NCI-H2171 treated with DMSO at 0.1 percent for 48 hours (cell line): ENCODE measurements at places on chromosomes 3 and 15.

DNA sequence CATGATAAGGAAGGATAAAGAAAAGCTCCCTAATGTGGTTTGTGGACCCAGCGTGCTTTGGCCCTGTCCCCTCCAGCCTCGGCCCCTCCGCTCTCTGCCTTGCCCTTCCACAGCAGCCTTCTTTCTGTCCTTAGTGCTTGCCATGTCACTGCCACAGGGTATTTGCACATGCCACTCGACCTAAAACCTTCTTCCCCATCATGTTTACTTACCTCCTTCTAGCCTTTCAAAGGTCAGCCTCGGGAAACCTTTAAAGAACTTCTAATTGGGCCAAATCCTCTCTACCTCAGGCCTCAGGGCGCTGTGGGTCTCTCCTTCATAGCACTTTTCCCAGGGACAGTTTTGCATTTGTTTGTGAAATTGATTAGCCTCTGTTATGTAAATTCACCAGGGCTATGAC, 73.0 kb downstream of the SCN11A start:
- no peak for DNase-seq

GRCh38 chr3:104367000-104367399, 999.7 kb upstream of the ALCAM start:
- DNase-seq = no peak

DNA sequence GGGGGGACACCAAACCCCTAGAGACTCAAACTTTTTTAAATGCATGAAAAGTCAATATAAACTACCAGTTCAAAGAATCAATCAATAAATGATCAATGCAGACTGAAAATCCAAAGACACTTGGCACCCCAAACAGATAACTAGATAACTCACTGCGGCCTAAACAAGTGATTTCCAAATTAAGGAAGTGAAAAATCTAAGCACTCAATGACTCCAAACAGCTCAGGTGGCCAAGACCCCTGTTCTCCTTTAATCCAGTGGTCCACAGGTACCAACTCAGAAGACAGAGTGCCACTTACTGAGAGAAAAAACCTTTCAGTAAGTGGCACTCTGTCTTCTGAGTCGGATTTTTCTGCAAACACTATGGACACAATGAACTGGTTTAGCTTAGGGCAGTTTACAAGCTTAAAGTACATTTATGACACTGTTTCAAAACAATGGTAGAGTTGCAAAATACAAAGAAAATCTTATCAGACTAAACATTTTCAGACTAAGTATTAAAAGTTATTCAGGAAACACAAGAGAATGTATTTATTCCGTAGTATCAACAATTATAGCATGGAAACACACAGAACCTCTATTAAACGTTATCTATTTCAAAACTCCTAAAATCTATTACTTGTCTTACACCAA, 4.7 kb downstream of the DLG1 start:
- no peak for DNase-seq

DNA sequence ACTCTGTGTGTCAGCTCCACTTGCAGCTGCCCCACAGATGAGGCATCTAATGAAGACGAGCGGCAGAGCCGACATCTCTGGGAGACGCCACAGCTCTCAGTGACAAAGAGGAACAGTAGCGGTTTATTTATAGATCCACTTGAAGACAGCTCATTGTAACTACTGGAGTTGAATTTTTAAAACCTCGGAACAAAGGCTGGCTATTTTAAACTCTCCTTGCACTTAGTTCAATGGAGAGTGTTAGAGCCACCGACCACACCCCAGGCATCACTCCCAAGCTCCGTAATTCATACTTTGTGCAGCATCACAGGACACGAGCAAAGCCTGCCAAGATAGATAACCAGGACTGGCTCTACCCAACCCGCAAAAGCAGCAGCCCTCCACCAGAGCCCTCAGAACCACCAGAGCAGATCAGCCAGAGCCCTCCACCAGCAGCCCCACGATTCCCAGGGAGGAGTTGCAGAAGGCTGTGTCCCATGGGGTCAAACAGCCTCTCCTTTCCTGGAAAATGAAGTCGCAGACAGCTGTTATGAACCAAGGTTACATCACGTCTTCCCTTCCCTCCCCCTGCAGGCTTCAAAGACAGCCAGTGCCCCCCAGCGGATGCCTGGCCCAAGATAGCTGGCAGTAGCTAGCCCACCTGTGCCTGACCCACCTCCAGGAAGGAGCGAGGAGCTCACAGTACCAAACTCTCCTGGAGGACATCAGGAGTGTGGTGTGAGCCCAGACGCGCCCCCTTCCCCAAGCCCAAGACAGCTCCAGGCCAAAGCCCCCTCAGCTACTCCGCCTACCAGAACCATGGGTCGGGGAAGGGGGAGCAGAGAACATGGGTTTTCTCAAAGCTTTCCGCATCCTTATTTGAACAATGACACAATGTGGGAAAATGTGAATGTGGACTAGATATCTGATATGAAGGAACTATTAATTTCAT, 45.7 kb downstream of the POC1A start:
- no peak for DNase-seq

GRCh38 chr15:28903555-28903954, 17.8 kb downstream of the APBA2 start:
- no peak for DNase-seq

DNA sequence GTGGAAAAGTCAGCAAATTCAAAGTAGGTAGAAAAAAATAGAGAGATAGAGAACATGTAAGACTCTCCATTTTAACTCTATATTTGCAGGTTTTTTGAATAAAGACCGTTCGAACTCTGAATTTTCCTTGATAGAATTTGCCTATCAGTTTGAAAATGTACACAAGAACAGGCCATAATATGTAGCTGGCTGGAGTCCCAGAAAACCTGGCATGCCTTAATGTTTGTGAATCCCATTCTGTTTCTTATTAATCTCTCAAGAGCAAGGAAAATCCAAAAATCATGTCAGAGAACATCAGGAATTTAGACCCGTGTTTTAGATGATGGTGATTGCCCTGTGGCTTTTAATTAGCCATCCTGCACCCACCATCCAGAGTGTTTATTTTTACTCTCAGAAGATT, 7.2 kb upstream of the CFAP161 start:
- DNase-seq = no peak

DNA sequence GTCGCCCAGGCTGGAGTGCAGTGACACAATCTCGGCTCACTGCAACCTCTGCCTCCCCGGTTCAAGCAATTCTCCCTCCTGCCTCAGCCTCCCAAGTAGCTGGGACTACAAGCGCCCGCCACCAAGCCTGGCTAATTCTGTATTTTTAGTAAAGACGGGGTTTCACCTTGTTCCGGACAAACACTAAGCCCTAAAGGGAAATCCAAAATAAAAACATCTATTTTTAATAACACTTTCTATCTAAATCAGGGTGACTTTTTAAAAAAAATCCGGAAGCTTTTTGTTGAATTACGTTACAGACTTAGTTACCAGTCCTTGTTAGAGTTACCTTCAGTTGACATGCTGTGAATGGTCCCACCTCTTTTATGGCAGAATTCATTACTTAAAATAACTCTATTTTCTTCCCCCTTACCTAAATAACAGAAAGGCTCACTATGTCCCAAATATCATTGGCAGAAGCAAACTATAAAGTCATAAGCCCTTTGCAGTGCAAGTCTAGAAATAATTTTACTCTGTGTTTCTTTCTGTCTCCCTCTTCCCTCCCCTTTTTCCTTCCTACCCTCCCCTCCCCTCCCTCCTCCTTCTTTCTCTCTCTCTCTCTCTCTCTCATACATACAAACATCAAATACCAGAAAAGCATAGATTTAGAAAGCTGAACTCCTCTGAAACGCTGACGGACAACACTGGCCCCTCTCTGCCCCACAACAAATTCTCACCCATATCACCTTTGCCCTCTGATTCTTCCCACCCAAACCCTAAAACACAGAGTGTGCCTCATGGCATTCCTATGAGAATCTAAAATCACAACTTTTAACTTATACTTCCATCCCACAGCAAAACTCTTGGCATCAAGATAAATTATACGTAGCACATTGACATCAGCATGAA, 18.3 kb downstream of the THBS1 start:
- no peak for DNase-seq

DNA sequence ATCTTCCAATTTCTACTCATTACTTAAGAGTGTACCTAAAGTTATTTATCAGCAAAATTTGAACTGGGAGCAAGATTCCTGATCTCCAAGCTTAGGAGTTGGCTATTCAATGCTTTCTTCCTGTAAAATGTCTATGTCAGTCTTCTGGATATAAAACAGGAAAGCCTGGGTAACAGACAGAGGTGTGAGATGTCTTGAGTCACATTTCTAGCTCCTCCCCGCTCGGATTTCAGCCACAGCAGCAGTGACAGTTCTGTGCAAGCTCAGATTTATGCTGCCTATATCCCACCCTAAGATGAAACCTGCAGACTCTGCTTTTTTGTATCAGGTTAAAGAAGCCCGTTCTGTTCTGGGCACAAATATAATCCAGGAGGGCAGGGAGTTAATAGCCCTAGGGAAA, 2.1 kb upstream of the ARMC8 start:
- no peak for DNase-seq

DNA sequence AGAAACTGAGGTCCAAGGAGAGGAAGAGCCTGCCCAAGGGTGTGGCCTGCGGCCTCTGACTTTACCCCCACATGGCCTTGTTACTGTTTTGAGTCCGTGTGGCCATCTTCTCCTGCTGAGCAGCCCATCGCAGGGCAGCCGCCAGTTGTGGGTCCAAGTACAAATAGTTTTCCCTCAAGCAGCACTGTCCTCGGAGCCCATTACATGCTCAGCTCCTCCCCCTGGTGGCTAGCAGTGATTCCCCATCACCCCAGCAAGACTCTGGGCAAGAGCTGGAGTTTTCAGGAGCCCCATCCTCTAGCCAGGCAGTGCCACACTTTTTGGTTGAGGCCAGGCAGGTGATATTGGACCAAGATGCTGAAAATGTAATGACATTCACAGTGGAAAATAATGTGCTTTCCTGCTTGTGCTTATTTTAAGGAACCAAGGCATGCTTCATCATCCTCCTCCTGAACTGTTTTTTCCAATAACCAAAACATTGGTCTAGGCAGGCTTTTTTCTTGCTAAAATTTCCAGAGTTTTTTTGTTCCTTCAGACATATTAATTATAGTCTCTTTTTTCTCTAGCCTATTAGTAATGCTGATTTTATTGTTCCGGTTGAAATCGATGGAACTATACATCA, 23.2 kb upstream of the VILL start:
- DNase-seq = peak; percentile 4

DNA sequence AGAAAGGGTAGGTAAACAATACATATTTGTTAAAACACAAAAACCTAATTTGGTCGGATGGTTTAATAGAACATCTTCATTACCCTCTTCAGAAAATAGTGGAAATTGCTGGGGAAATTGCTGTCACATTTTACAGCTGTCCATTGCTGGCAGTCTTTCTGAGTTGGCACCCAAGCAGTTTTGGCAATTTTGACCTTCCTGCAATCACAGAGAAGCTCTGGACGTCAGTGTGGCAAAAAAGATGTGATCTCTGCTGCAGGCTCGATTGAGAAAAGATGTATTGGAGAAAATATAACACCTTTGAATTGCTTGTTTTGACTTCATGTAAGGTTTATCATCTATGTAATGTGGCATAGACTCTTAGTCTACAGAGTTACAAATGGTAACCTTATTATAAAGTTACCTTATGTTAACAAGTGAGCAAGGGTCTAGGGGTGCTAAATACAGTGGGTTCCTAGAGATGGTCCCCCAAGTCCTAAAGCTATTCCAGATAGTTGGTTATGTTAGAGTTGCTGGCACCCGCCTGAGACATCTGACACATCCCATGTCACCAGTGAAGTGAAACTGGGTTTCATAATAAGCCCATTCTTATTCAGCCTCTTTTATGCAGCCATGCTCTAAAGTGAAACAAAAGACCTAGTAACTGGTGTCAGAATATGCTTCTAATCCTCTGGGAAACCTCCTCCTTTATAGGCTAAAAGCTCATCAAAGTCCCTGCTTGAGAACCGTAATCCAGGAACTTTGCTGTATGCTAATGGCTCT, 14.0 kb downstream of the UBE2E1 start:
- DNase-seq = no peak

DNA sequence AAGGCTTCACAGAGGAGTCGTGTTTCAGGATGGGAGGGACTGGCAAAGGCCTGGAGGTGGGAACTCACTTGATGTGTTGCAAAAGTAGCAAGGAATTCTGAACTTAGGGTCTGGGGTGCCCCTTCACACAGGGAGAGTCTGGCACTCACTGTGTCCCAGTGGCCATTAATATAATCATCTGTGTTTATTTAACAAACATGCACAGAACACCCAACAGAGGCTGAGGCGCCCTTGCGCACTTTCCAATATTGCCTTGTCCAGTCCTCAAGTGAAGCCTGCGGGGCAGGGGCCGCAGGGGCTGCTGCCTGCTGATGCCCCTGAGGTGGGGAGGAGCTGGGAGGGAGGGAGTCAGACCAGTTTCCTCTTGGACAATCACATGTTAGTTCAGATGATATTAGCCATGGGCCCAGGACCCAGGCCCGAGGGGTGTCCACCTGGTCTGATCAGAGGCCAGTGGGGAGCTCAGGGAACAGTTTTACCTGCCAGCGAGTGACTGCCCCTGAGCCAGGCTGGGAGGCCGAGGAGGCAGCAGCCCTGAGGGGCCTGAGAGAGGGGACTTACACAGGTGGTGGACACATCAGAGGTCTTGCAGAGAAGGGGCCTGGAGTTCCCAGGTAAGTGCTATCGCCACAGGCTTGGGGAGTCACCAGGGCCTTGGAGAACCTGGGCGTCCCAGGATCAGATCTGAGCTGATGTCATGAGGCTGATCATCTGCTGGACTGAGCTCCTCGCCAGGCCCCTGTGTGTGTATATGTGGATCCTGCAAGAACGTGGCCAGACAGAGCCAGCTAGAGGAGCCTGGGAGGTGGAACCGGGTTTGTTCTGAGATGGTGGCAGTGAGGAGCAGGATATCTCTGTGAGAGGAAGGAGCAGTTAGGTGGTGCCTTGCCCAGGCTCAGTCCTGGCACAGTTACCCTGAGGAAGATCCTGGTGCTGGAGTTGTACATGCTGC, 13.8 kb upstream of the TXNRD3 start:
- DNase-seq = no peak

- peak; percentile 10 for DNase-seq
Measured at GRCh38 chr15:100721758-100722550, 119.6 kb downstream of the ASB7 start.

DNA sequence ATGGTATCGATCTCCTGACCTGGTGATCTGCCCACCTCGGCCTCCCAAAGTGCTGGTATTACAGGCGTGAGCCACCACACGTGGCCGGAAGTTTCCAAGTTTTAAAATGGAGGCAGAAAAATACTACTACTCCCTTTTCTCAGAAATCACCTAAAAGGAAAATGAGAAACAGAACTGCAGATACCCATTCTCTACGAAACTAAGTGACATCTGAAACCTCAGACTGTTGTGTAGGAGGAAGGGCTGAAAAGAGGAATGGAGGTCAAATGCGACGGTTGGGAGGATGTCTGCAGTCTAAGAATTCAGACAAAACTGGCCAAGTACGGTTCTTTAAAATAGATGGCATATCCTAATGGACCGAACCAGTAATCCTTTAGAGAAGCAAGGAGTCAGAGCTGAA, 24.1 kb downstream of the WDR48 start:
- no peak for DNase-seq
